Glutamatergic neuron (in vitro differentiated cells): ENCODE measurements at places on chromosomes 6 and 20. TPM values are rescaled to one million over a fixed set of nuclear protein-coding genes. Genes with fewer than 3 reads are reported as not detected.

GRCh38 chr6:168027521-168027920 lies 30.1 kb downstream of the KIF25 start:
- H3K4me1 ChIP-seq: peaks cover 19% of the 10 kb centered on the region
- no peaks in the 10 kb centered on the region for H3K27me3 ChIP-seq
- DNase-seq: no peak
- H3K27ac ChIP-seq: no peak overlapping the region

GRCh38 chr6:138645976-138646640 lies 127.5 kb upstream of the CCDC28A start:
- H3K4me3 ChIP-seq: no peak overlapping the region
- no peaks in the 10 kb centered on the region for H3K27me3 ChIP-seq
- DNase-seq: no peak
- no peaks in the 10 kb centered on the region for H3K36me3 ChIP-seq
- no peaks in the 10 kb centered on the region for H3K4me1 ChIP-seq
- no peak overlapping the region for H3K27ac ChIP-seq

- peak overlapping the region; percentile 95 for H3K4me3 ChIP-seq
- no peaks in the 10 kb centered on the region for H3K36me3 ChIP-seq
- peak; percentile 39 for DNase-seq
- peaks cover 28% of the 10 kb centered on the region for H3K4me1 ChIP-seq
These were observed 880 bp downstream of the ADNP start for GRCh38 chr20:50930139-50930975.

DNA sequence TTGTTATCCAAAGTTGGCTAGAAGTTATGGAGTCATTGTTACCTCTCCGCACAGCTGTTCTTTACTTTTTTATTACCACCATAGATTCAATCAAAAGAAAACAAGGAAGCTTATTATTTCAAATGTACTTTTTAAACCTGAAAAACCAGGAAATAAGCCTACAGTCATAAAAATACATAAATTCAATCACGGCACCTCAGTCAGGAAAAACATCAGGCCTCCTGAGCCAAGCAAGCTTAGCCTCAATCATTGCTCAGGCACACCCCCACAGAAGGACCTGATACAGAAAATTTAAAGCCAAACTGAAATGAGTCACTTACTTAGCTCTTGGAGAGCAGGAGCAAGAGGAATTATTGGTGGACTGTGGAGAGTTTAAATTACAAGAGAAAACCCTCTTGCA lies 44.3 kb downstream of the MARCKS start:
- H3K36me3 ChIP-seq: no peaks in the 10 kb centered on the region
- DNase-seq: no peak
- peaks cover 2% of the 10 kb centered on the region for H3K27me3 ChIP-seq
- no peaks in the 10 kb centered on the region for H3K4me1 ChIP-seq

GRCh38 chr6:132161283-132161682 lies 210.1 kb upstream of the CCN2 start:
- no peaks in the 10 kb centered on the region for H3K4me1 ChIP-seq
- DNase-seq: no peak
- H3K4me3 ChIP-seq: no peak overlapping the region
- H3K36me3 ChIP-seq: no peaks in the 10 kb centered on the region
- H3K27me3 ChIP-seq: no peaks in the 10 kb centered on the region
- H3K27ac ChIP-seq: no peak overlapping the region

DNA sequence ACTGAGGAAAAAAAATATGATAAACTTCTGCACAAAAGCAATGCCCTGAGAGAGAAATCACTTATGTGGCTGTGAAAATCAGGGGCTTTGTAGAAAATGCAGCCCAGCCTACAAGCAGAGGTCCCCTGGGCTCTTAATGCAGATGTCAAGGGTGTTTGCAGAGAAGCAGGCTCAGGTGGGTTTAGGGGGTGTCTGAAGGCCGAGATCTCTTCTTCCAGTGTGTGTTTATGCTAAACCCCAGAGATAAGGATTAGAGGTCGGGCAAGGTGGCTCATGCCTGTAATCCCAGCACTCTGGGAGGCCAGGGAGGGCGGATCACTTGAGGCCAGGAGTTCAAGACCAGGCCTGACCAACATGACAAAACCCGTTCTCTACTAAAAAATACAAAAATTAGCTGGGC lies 78.5 kb downstream of the TMEM242 start:
- H3K4me1 ChIP-seq: peaks cover 12% of the 10 kb centered on the region
- peaks cover 6% of the 10 kb centered on the region for H3K36me3 ChIP-seq
- no peak for DNase-seq
- H3K27me3 ChIP-seq: peaks cover 5% of the 10 kb centered on the region
- H3K27ac ChIP-seq: no peak overlapping the region
- H3K4me3 ChIP-seq: no peak overlapping the region

GRCh38 chr20:15654208-15654649 lies 919.0 kb downstream of the KIF16B start:
- no peak overlapping the region for H3K27ac ChIP-seq

DNA sequence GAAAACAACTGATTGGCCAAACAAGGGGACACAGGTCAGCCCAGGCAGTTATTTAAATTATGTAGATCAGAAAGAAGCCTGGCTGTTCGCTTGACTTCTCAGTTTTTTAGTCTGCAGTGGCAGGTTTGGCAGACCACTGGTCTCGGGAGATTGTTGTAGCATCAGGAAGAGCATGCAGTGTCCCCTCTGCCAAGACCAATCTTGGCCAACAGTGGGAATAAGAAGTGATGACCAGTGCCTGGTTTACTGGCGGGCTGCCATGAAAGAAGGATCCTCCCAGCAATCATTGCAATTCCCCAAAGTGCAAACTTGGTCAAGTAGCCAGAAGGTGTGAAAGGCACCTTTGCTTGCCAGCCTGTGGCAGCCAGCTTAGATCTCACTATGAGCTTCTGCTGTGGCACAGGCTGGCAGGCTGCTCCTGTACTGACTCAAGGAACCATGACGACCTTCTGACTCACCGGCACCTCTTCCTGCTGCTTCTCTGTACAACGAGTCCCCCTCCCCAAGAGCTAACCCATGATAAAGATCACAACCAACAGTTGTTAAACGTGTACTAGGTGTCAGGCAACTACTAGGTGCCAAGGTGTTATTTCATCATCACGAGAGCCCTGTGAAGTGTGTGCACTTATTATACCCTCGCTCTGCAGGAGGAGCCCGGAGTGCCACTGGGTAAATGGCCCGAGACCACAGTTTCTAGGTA lies 76.8 kb upstream of the DUSP22 start:
- peaks cover 12% of the 10 kb centered on the region for H3K36me3 ChIP-seq
- H3K27me3 ChIP-seq: peaks cover 2% of the 10 kb centered on the region
- DNase-seq: no peak
- H3K27ac ChIP-seq: no peak overlapping the region
- no peaks in the 10 kb centered on the region for H3K4me1 ChIP-seq

- H3K4me3 ChIP-seq: no peak overlapping the region
- peaks cover 14% of the 10 kb centered on the region for H3K4me1 ChIP-seq
- peaks cover 12% of the 10 kb centered on the region for H3K36me3 ChIP-seq
- no peak overlapping the region for H3K27ac ChIP-seq
- DNase-seq: no peak
These were observed 172.9 kb upstream of the CDYL start for GRCh38 chr6:4603291-4603690.

- no peak overlapping the region for H3K4me3 ChIP-seq
- H3K27ac ChIP-seq: no peak overlapping the region
- no peaks in the 10 kb centered on the region for H3K27me3 ChIP-seq
- H3K4me1 ChIP-seq: no peaks in the 10 kb centered on the region
These were observed 99.6 kb upstream of the SLC22A16 start for GRCh38 chr6:110575925-110576463.

GRCh38 chr6:170152989-170153388 lies 137.9 kb downstream of the DLL1 start:
- DNase-seq: no peak
- H3K36me3 ChIP-seq: no peaks in the 10 kb centered on the region
- peaks cover 15% of the 10 kb centered on the region for H3K4me1 ChIP-seq
- H3K27me3 ChIP-seq: peaks cover 2% of the 10 kb centered on the region
- no peak overlapping the region for H3K27ac ChIP-seq
- no peak overlapping the region for H3K4me3 ChIP-seq

- H3K27ac ChIP-seq: no peak overlapping the region
- no peaks in the 10 kb centered on the region for H3K27me3 ChIP-seq
- no peak for DNase-seq
These were observed 28.3 kb downstream of the UST start for GRCh38 chr6:148775161-148775560.

- peaks cover 17% of the 10 kb centered on the region for H3K27me3 ChIP-seq
- H3K36me3 ChIP-seq: peaks cover 11% of the 10 kb centered on the region
- H3K4me1 ChIP-seq: peaks cover 61% of the 10 kb centered on the region
These were observed 166.3 kb downstream of the DTNBP1 start for GRCh38 chr6:15496345-15497131.

- H3K4me1 ChIP-seq: no peaks in the 10 kb centered on the region
- no peak overlapping the region for H3K27ac ChIP-seq
- no peaks in the 10 kb centered on the region for H3K27me3 ChIP-seq
- H3K4me3 ChIP-seq: no peak overlapping the region
These were observed 371.0 kb upstream of the RUNX2 start for GRCh38 chr6:44957156-44957555.

DNA sequence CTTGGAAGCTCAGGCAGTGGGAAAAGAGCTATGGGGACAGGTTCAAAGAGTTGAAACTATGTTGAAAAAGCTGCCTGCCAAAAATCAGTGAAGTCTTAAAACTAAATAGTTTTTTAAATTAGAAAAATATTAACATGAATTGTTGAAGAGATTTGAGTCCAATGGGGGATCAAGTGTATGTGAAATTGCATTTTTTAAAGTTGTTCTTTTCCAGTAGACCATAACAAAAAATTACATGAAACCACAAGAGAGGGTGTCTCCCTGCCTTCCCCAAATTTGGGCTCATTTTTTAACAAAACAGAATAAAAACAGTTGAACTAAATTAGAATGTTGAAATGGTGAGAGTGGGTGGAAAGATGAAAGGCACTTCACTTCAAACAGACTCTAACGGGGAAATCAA lies 31.5 kb upstream of the COL10A1 start:
- H3K27ac ChIP-seq: no peak overlapping the region
- H3K4me3 ChIP-seq: no peak overlapping the region
- no peak for DNase-seq
- no peaks in the 10 kb centered on the region for H3K4me1 ChIP-seq
- H3K27me3 ChIP-seq: no peaks in the 10 kb centered on the region

- no peak overlapping the region for H3K4me3 ChIP-seq
- H3K4me1 ChIP-seq: peaks cover 27% of the 10 kb centered on the region
- peaks cover 6% of the 10 kb centered on the region for H3K36me3 ChIP-seq
- H3K27me3 ChIP-seq: peaks cover 3% of the 10 kb centered on the region
- no peak overlapping the region for H3K27ac ChIP-seq
These were observed 83.7 kb upstream of the ZFP64 start for GRCh38 chr20:52275181-52275691.

DNA sequence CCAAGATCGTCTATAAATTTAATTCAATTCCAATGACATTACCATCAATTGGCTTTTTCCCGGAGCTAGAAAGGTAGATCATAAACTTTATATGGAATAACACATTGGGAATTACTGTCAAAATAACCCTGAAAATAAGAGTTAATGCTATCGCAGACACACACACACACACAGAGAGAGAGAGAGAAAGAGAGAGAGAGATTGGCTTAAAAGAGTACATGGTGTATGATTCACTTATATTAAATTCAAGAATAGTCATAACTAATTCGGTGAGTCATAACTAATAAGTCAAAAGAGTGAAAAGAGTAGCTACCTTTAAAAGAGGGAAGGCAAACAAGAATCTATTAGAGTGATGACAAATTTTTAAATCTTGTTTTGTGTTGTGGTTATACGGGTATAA lies 425.5 kb downstream of the TBC1D32 start:
- no peaks in the 10 kb centered on the region for H3K4me1 ChIP-seq
- H3K27me3 ChIP-seq: no peaks in the 10 kb centered on the region
- H3K4me3 ChIP-seq: no peak overlapping the region

DNA sequence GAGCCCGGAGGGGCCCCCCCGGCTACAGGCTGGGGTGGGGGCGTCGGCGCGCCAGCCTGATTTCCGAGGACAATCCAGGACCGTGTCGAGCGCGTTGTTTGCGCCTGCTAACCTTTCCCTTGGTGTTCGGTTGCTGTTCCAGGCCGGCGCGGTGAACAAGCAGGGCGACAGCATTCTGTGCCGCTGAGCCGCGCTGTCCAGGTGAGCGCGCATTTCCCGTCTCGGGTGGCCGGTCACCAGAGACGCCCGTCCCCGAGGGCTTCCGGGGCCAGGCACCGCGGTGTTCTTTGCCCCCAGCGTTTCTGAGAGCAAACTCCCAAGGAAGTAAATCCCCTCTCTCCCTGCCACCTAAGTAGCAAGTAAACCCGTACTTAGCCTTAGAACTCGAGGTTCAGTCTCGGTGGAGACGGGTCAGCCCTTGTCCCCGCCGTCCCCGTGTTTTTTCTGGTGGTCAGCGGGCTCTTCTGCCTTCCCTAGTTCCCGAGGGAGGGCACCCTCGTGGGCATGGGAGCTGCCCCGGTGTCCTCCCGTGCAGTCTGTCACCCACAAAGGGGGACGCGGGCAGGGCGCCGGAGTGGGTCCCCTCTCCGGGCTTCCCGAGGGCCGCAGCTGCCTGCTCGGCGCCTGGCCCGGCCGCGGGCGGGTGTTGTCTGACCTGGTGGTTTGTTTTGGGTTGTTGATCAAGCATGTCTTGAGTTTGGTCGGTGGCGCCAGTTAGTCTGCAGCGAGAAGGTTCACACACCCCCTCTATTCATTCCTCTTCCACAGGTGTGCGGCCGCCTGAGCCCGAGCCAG lies 1.5 kb downstream of the ID4 start:
- no peaks in the 10 kb centered on the region for H3K36me3 ChIP-seq
- no peak overlapping the region for H3K27ac ChIP-seq
- H3K4me3 ChIP-seq: peak overlapping the region; percentile 92

GRCh38 chr6:157547112-157547511 lies 166.1 kb downstream of the ZDHHC14 start:
- H3K27me3 ChIP-seq: peaks cover 2% of the 10 kb centered on the region
- peaks cover 5% of the 10 kb centered on the region for H3K36me3 ChIP-seq
- no peak overlapping the region for H3K4me3 ChIP-seq
- peaks cover 15% of the 10 kb centered on the region for H3K4me1 ChIP-seq

DNA sequence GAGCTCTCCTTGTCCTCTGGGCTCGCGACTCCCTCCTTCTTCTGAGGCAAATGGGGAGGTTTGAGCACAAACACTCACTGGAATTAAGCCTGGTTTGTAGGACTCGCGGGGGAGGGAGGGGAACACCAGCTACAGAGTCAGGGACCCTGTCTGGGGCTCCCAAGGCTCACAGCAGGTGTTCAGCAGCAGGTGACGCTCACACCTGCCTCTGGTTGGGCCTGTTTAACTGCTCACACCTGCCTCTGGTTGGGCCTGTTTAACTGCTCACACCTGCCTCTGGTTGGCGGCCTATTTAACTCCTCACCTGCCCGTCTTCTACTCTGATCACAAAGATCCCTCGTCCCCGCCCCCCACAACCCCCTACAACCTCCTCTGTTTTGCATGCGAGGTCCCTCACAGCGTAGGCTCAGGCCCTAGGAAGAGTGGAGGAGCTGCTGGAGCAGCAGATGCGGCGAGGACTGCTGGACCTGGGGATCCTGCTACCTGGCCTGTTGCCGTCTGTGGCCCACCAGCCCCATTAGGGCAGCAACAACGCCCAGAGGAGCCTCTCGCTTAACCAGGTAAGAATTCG lies 181.9 kb downstream of the ERMARD start:
- peaks cover 10% of the 10 kb centered on the region for H3K27me3 ChIP-seq
- DNase-seq: no peak
- H3K27ac ChIP-seq: no peak overlapping the region
- no peak overlapping the region for H3K4me3 ChIP-seq
- no peaks in the 10 kb centered on the region for H3K4me1 ChIP-seq

GRCh38 chr20:13656721-13657368 lies 18.1 kb upstream of the TASP1 start:
- no peaks in the 10 kb centered on the region for H3K36me3 ChIP-seq
- H3K27ac ChIP-seq: no peak overlapping the region
- peaks cover under 1% of the 10 kb centered on the region for H3K27me3 ChIP-seq
- no peaks in the 10 kb centered on the region for H3K4me1 ChIP-seq
- H3K4me3 ChIP-seq: no peak overlapping the region
- DNase-seq: no peak

The AKAP12 gene
- total RNA-seq: 240 TPM

The ZBTB46 gene
- total RNA-seq: 94.4 TPM

The PCK1 gene
- total RNA-seq: not detected

The CEP85L gene
- 51.5 TPM for total RNA-seq

The PI16 gene
- total RNA-seq: not detected
